ENCODE measurements at places on chromosomes 13 and 19. TPM values are rescaled to one million over a fixed set of nuclear protein-coding genes. Genes with fewer than 3 reads are reported as not detected.

Gene SIGLECL1
- not detected for total RNA-seq

Gene SCEL
- not detected for total RNA-seq

Gene C2CD4C
- not detected for total RNA-seq

Gene NAPSA
- 0.27 TPM for total RNA-seq

Gene F7
- 0.27 TPM for total RNA-seq

Gene RASGRP4
- 23.4 TPM for total RNA-seq

Gene ZNF433
- 1.3 TPM for total RNA-seq

Gene EID2B
- 7.5 TPM for total RNA-seq

Gene LIM2
- total RNA-seq, result not detected

Gene KLK8
- total RNA-seq, result not detected

Gene THSD8
- total RNA-seq, result not detected

Gene SULT2A1
- not detected for total RNA-seq

Gene UHRF1
- 51.4 TPM for total RNA-seq

Gene MAMSTR
- total RNA-seq, result 1.1 TPM

Gene PODNL1
- total RNA-seq, result under 0.01 TPM

Gene FLT3LG
- 3.8 TPM for total RNA-seq

Gene N4BP2L1
- 13.2 TPM for total RNA-seq

Gene IZUMO2
- total RNA-seq, result not detected

Gene ZNF610
- 2.2 TPM for total RNA-seq

Gene SPC24
- total RNA-seq, result 6.7 TPM

Gene CCDC169
- total RNA-seq, result 1.3 TPM

Gene GGN
- total RNA-seq, result under 0.01 TPM

Gene SOX1
- total RNA-seq, result not detected

Gene HIF3A
- 0.27 TPM for total RNA-seq

Gene KLK2
- total RNA-seq, result not detected

Gene FBXO27
- total RNA-seq, result 0.27 TPM

Gene TNNT1
- total RNA-seq, result not detected

Gene PAN3
- 50.4 TPM for total RNA-seq

Gene CGB8
- not detected for total RNA-seq

Gene LILRA1
- 2.7 TPM for total RNA-seq

Gene GTF2F2
- 9.7 TPM for total RNA-seq

Gene C13orf46
- under 0.01 TPM for total RNA-seq

Gene DNAAF3
- 1.3 TPM for total RNA-seq

Gene TMEM259
- 148 TPM for total RNA-seq

Gene RFPL4A
- under 0.01 TPM for total RNA-seq

All from hematopoietic multipotent progenitor cell (in vitro differentiated cells).